ENCODE measurements at places on chromosomes 16 and 17.

DNA sequence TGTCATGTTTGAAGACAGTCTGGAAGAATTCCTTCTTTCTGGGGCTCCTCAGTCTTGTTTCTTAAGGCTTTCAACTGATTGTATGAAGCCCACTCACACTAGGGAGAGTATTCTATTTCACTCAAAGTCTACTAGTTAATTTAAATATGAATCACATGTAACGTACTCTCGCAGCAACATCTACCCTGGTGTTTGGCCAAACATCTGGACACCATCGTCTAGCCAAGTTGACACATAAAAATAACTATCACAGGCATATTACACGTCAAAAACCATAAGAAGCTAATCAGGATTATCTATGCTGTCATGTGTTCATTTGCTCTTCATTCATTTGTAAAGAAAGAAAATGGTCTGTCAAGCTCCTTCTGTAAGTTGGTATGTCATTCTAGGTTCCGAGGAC is 787.4 kb downstream of the KCNJ2 start:
- DNase-seq = no peak

DNA sequence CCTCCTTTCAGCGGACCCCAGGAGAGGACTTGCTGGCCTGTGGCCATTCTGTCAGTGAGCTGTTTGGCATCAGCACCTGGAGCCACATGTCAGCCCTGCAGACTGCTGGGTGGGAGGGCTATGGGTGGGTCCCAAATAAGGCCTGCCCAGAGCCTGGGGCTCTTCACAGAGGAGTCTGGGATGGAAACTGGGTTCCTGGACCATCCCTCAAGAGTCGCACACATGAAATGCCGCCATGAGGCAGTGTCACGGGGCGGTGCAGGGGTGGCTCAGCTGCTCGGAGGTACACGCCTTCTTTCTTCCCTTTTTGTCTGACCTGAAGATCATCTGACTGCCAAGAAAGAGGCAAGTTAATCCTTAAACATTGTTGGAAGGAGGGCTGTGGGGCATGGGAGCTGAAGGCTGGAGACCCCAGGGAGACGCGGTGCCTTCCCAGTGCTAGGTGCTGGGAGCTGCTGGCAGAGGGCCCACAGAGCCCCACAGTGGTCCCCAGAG is 14.8 kb downstream of the MPRIP start:
- no peak for DNase-seq

DNA sequence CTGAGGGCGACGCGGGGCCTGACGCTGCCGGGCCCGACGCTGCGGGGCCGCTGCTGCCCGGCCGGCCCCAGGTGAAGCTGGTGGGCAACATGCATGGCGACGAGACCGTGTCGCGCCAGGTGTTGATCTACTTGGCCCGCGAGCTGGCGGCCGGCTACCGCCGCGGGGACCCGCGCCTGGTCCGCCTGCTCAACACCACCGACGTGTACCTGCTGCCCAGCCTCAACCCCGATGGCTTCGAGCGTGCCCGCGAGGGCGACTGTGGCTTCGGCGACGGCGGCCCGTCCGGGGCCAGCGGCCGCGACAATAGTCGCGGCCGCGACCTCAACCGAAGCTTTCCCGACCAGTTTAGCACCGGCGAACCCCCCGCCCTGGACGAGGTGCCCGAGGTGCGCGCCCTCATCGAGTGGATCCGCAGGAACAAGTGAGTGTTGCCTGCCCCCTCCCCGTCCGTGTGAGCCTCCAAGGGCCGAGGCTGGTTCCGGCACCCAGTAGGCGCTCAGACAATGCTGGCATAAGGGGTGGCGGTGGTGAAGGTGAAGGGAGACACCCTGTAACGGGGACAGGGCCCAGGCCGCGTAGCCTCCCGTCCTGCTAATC is 676 bp downstream of the CPD start:
- DNase-seq = peak; percentile 55

DNA sequence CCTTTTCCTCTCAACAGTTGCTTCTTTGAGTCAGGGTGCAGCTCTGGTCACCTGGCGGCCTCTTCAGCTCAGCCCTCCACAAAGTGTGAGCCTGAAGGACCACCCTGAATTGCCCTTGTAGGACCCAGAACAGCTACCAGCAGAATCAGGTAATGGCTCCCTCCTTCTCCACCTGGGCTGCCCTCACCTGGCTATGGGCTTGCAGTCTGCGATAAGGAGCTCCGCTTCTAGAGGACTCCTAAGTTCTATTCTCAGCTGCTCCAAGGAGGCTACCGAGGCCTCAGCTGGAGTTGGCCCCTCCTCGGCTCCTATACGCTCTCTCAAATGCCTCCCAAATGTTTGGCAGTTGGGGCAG is 13.4 kb downstream of the SMIM5 start:
- DNase-seq = no peak

DNA sequence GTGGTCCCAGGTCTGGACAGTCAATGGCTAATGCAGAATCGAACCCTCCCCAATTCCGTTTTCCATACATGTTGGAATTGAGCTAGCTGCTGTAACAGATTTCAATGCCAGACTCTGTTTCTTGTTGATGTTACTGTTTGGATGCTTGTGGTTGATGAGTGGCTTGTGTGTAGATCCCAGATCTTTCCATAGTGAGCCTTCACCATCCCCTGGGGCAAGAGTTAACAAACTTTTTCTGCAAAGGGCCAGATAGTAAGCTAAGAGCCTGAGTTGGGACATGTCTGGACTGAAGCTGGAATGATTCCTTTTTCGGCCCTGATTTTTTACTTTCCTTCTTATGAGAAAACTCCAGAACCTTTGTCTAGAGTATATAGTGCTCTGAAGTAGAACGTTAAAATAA is 296.3 kb downstream of the CPPED1 start:
- DNase-seq = no peak

- DNase-seq = no peak
Observed at GRCh38 chr17:47413872-47414271, 90.1 kb downstream of the EFCAB13 start.

DNA sequence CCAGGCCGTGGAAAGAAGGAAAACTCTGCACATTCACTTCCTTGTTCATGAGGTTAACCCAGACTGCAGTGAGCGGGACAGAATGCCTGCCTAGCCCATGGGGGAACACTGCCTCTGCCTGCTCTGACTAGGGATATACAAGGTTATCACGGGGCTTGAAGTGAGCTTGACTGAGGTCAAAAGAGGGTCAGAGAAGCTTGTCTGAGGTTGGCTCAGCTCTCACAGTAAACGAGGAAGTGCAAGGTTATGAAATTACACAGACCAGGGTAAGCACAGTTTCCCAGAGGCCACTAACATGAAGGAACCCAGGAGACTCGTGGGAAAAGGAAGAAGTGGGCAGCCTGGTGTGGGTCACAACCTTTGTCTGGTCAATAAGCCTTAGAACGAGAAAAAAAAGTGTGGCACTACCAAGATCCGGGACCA is 28.7 kb downstream of the HIC1 start:
- no peak for DNase-seq

DNA sequence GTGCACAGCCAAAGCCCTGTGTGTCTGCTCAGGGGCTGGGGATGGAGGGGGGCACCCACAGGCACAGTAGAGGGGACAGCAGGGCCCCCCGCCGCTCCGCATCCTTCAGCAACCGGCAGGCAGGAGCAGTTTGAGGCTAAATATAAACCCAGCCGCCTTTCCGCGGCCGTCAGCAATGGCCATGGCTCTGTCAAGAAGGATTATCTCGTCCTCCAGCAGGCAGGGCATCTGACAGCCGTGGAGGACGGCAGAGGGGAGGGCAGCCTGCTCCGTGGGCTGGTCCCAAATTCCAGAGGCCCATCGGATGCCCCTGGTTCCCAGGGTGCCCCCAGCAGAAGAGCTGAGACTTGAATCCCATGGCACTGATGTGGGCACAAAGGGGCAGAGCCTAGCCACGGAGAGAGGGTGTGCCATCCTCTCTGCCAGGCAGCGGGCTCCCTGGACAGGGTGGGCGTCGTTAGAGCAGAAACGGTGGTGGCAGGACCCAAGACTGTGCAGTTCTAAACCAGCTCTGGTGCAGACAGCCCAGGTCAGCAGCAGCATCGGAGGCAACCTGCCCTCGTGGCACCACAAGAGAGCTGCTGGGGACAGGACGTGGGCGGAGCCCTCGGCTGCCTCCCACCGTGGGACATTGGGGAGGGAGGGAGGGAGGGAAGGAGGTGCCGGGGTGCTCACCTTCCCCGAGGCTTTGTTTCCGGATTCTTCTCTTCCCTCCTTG is 198.8 kb upstream of the CIBAR2 start:
- DNase-seq = peak; percentile 71

DNA sequence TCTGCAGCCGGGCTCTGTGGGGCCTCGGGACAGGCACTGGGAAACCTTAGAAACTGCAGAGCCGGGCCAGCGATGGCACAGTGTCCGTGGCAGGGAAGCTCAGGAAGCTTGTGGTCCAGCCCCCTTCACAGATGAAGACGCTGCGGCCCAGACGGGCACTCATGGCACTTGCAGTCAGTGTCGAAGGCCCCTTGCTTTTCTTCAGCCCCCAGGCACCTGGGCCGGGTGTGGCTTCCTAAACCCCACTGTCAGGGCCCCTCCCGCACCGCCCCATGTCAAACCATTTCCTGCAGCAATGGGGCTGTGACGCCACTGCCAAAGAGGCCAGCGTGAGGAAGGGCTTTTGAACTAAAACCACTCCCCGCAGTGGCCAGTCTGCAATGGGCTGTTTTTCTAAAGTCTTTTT is 164.0 kb downstream of the LAT start:
- DNase-seq = peak; percentile 79

- no peak for DNase-seq
Observed at GRCh38 chr17:17075125-17075781, 33.0 kb downstream of the MPRIP start.

GRCh38 chr17:76268015-76268749 is 3.0 kb downstream of the UBALD2 start:
- peak; percentile 80 for DNase-seq

DNA sequence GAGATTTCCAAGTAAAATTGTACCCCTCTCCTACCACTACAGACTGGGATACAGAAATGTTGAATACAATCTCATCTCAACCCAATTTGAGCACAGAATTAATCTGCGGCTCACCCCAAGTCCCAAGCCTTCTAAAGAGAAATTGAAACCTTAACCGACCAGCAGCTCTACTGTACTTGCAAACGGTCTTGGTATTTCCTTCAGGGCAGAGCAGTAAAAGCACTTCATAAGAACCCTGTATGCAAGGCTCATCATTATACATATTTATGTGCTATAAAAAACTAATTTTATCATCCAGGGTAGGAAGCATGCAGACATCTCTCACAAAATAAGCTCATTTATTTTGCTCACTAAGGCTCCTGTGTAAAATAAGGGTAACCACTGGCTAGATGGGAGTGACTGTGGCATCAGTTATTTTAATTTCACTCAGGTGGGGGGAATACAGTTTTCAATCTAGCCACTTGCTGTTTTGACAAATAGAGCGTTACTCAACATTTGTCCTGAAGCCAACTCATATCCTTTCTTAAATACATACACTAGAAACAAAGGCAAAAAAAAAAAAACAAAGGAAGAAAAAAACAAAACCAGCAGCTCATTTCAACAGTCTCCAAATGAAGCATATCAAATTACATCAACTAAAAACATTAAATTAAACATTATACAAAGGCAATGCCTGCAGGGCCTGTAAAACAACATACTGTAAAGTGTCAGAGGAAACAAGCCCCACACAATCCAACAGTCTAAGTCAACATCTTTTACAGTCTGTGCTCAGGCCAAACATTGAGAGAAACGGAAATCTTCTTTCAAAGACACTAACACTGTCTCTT is 65.0 kb downstream of the PARN start:
- no peak for DNase-seq

DNA sequence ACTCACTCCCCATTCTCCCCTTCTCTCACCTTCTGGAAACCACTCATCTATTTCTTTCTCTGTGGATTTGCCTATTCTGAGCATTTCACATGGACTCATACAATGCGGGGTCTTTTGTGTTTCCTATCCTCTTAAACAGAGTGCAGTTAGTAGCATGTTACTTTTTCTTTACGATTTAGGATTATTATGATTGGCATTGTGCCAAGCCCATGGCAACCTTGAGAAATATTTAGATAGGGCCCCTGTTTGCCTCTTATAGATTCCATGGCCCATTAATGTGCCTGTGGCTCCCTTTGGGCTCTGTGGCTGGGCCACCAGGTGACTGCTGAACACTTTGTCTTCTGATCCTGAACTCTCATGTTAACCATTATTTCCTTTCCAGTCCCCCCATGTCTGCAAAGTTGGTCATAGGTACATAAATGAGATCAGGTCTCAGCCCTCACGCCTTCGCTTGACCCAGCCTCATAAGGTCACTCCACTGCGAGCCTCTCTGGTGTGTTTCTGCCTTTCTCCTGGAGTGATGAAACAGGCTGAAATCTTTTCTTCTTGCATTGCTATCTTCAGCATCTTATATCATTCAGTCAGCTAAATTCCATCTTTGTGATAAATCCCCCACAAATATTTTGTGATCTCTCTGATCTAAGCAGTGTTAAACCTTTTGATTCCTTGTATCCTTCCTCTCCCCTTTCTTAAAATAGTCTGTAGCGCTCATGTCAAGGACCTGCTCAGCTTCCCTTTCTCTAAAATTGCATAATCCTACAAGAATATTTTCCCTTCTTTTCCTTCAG is 44.0 kb downstream of the MYH3 start:
- no peak for DNase-seq

DNA sequence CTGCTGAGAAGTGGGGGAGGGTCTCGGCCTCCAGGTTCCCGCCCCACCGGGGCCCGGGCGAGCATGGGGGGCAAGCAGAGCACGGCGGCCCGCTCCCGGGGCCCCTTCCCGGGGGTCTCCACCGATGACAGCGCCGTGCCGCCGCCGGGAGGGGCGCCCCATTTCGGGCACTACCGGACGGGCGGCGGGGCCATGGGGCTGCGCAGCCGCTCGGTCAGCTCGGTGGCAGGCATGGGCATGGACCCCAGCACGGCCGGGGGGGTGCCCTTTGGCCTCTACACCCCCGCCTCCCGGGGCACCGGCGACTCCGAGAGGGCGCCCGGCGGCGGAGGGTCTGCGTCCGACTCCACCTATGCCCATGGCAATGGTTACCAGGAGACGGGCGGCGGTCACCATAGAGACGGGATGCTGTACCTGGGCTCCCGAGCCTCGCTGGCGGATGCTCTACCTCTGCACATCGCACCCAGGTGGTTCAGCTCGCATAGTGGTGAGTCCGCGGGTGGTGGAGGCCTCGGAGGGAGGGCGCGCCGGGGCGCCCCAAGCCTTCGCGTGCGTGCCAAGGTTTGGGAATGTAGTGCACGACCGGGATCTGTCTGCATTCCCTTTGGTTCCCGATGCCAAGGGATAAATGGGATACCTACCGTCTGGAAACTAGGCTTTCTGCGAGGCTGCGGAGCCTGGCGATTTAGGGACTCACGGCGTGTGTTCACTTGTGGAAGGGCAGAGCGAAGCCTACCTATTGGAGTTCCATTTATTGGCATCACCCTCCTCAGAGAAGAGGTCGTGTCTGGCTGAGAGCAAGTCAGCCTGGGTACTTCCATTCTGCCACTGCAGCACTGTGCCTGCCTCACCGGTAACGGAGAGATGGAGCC is 1.0 kb downstream of the ZNRF1 start:
- peak; percentile 62 for DNase-seq

GRCh38 chr16:31213877-31214707 is at the start of gene TRIM72:
Gene TRIM72 (plus strand): TSS chr16:31214119. CDS start chr16:31214739, 620 bp downstream.
- no peak for DNase-seq

DNA sequence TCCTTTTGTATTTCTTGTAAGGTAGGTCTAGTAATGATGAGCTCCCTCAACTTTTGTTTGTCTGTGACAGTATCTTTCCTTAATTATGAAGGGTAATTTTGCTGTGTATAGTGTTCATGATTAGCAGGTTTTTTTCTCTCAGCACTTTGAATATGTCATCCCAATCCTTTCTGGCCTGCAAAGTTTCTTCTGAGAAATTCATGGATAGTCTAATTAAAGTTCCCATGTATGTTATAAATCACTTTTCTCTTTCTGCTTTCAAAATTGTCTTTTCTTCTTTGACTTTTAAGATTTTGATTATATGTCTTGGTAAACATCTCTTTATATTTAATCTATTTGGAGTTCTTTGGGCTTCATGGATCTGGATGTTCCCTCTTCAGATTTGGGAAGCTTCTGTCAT is 54.3 kb upstream of the ZKSCAN2 start:
- DNase-seq = no peak

All from activated naive CD8-positive, alpha-beta T cell treated with anti-CD3 and anti-CD28 coated beads, Interleukin-2, amount 10 ng/mL, durations not matched to agents 7 days and 5 days (primary cell).